ENCODE measurements at places on chromosomes 2 and 18.

DNA sequence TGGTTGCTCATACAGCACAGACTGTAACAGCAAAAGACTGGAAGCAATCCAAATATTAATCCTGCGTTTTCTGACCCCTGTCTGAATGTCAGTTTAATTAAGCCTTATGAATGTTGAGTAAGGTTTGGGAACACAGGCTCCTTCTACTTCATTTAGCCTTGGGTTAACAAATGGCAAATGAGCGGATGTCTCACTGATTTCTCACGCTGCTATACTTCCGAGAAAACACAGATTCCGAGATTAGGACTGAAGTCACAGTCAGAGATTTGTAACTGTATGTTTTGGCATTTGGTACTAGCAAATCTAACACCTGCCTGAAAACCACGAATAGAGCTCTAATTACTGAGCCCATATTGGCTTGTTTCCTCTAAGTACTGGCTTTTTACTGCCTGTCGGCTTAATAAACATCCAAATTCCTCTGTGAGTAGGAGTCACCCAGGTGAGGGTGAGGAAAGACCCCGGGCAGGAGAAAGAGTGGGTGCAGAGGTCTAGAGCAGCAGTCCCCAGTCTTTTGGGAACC is 10.6 kb downstream of the MC5R start:
- DNase-seq, result no peak

GRCh38 chr2:43472527-43473194 is 123.2 kb downstream of the THADA start:
- DNase-seq, result no peak

DNA sequence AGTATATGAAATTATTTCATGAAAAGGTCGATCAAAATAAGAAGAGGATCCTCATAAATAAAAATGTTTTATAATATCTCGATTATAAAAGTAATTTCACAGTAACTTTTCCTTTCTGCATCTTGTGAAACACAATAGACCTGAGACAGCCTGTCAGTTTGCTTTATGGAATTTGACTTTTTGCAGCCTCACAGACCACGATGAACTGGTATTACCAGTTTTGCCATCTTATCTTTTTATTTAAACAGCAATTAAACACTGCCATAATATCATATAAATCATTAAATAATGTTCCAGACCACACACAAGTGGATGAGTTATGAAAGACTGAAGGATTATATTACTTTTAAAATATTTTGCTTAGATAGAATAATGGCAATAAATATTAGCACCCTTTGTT is 10.7 kb upstream of the GALNT3 start:
- no peak for DNase-seq

GRCh38 chr2:120283649-120284048 is 31.0 kb downstream of the RALB start:
- no peak for DNase-seq

DNA sequence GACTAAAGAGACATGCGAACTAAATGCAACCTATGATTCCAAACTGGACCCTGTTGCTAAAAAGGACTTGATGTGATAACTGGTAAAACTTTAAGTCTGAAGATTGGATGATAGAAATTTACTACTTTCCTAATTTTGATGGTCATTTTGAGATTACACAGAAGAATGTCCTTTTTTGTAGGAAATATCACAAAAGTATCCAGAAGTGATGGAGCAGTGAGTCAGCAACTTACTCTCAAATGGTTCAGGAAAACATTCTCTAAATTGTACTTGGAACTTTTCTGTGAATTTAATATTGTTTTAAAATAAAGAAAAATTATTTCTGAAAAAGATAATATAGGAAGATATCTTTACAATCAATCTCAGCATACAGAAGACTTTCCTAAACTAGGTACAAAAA is 19.9 kb downstream of the MBOAT2 start:
- DNase-seq, result no peak

DNA sequence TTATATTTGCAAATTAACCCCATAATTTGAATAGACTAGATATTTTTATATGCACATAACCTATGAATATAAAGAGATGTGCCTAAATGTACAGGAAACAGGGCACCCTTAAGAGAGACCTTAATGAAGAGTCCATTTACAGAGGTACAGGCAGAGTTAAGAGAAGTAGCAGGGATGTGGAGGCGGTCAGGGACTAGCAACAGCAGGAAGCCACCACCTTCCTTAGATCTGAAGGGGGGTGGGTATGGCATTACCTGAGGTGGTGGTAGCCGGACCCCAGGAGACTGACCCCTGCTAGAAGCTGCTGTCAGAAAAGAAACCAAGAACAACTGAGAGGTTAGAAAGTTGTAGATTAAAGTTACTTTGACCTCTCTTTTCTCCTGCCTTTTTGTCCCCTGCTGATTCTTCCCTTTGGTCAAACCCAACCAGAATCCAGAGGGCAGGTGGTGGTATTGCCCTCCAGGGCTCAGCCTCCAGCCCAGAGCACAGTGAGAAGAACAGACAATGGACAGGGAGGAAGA is 24.9 kb upstream of the ATG16L1 start:
- DNase-seq, result no peak

GRCh38 chr2:113060796-113061195 is 1.8 kb downstream of the IL36RN start:
- DNase-seq, result no peak

DNA sequence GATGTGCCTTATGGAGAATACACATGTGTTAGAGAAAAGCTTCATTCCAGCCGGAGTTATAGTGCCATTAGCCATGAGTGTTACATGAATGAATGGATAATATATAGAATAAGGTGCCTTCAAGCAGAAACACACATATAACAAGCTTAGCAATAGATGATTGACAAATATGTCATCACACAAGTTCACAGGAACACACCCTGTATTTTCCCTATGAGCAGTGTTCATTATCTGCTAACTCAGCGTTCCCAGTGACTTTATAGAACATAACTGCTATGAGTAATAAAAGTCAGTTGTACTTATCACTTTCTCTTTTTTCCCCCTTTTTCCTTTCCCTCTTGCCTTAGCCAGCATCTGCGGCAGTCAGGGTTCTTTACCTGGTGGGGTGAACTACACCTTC is 65.1 kb downstream of the TIMM21 start:
- no peak for DNase-seq

DNA sequence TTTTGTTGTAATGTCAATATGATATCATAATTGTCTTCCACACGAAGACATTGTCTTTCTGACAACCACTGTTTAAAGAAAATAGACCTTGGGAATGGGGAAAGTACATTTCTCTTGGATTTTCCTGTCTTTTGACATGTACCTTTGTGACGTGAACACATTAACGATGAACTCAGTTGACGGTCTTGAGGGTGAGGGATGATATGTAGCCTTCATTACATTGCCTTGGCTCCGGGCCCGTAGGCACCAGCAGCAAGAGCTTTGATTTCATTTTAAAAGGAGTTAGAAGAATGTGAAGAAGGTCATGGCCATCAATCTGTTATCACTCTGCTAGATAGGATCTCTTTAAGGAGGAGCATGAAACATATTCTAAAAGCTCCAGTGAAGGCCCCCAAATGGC is 80.9 kb downstream of the LYPD6B start:
- DNase-seq, result no peak

- no peak for DNase-seq
These were observed 17.7 kb downstream of the TANK start for GRCh38 chr2:161177969-161178368.

DNA sequence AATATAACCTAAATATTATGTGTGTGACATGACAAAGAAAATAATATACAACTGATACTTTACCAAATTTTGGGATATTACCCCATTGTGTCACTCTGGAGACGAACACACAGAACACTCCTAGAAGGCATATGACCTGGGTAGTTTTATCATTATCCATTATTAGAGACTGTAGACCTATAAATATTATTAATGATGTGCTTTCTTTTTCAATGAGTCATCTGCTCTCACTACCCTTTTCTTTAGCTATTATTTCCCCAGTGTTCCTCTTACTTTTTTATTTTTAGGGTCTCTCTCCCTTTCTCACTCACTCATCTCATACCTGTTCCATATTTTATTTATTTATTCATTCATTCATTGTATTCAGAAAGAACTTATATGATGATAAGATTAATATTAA is 143.3 kb upstream of the ITGA4 start:
- DNase-seq, result no peak

GRCh38 chr2:143192716-143193115 is 63.5 kb downstream of the ARHGAP15 start:
- DNase-seq, result no peak

- no peak for DNase-seq
These were observed 181.3 kb upstream of the SIX2 start for GRCh38 chr2:45190481-45190942.

GRCh38 chr2:40028792-40029488 is 249.9 kb upstream of the THUMPD2 start:
- DNase-seq, result no peak
